ENCODE measurements at places on chromosomes 13 and 19.

GRCh38 chr19:38742906-38743305 lies 1.4 kb downstream of the CAPN12 start:
- DNase-seq = no peak

- DNase-seq = peak; percentile 23
These were observed 3.7 kb downstream of the HRC start for GRCh38 chr19:49151267-49152118.

DNA sequence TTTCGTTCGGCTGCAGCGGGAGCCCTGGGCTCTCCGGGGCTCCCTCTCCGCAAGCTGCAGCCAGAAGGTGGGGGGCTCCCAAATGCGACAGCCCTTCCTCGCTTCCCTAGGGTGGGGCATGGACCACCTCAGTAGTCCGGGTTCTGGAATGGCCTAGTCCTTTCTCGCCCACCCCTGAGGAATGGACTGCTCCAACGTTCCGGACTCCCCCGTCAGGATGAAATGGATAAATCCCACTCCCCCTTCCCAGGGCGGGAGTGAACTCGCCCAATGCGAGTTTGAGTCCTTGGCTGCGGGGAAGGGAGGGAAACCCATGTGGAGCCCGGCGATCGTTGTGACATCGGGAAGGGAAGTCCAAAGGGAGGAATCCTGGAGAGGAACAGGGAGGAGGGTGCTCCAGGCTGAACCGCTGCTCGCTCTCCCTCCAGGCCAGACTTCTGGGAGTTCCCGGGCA lies 5.5 kb downstream of the HRC start:
- peak; percentile 84 for DNase-seq

DNA sequence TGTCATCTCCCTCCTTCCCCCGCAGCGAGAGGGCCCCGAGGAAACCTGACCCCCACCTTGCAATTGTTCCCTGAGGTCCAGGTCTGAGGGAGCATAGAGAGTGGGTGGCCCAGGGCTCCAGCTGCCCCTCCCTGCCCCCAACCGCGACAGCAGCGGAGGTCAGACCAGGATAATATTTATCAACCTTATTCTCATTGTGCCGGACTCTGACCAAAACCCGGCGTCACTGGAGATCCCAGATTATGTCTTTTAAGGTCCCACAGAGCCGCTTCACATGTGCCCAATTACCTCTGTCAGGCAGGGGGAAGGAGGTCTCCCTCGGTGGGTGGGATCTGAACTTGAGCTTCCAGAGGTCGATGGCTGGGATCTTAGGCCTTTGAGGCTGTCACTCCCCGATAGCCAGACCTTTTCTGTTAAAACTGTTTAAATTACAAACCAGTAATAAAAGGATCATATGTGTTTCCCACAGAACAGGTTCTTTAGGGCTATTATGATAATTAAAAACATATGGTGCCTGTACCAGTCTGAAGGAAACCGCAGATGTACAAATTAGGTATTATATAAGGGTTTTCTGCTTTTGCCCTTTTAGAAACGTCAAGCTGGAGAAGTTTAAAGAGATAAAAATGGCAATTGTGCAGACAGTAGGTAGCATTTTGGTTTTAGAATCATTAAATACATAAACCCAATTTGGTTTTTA lies 195.5 kb downstream of the ZNF536 start:
- peak; percentile 1 for DNase-seq

DNA sequence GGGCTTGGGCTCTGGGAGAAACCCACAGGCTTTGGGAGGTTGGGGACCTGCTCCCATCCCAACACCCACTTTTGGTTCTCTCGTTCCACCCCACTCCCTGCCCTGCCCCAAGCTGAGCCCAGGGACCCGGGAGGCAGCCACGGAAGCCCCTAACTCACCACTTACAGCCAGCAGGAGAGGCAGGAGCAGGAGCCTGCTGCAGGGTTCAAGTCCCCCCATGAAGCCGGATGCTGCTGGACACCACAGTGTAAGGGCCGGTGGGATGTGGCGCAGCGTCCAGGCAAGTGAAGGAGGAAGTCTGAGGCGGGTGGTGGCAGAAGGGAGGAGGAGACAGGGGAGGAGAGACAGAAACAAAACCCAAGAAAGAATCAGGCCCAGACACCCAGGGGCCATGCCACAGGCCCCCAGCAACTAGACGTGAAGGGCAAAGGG lies at the start of gene TYROBP:
Gene TYROBP, minus strand, starts transcription at position 286 of the 432 bp plus-strand sequence. Its CDS starts 67 bp downstream, at position 219.
- no peak for DNase-seq

- DNase-seq = peak; percentile 22
These were observed 644 bp upstream of the RAVER1 start for GRCh38 chr19:10333758-10334587.

DNA sequence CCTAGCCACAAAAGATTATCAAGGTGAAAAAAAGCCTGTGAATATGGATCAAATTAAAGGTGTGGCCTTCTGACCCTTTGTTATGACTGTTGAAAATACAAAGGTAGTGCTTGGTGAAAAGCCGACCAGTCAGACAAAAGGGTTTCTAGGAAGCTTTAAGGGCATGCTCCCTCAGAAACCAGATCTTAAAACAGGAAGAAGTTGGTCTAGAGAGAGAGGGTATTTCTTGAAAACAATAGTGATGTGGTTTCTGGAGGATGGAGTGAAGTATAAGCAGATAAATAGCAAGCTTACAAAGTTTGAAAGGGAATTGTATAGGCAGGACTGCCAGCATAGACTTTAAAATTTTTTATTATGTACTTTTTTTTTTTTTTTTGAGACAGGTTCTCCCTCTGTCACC lies 5.0 kb upstream of the EID2 start:
- no peak for DNase-seq

DNA sequence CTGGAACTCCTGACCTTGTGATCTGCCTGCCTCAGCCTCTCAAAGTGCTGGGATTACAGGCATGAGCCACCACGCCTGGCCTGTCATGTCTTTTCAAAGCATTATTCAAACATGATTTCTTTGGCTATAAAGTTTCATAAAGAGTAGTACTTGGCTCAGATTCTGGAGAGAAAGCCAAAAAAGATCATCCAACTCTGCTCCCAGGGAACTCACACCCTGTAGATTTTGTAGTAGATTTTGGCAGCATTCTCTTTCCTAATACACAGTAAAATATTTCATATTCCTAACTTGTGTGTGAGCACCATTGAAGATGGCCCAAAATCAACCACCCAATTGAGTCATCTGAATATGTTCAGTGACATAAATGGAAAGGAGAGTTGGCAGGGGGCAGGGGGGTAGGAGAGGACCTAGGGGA lies 48.4 kb downstream of the CAB39L start:
- peak; percentile 42 for DNase-seq

DNA sequence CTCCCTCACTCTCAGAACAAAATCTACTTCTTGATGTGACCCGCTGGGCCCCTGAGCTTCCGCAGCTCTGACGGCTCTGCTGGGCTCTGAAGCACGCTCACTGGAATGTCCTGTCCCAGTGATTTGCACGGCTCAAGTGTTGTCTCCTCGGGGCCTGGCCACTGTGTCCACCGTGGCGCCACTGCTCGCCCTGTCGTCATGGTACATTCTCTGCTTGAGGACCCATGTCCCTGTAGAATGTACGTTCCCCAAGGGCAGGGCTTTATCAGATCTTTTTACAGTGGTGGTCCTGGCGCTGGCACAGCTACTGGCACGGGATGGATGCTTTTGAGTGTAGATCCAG lies 12.1 kb downstream of the KLHL26 start:
- DNase-seq = no peak

GRCh38 chr19:32421589-32422361 lies 16.2 kb downstream of the DPY19L3 start:
- DNase-seq = no peak

GRCh38 chr13:87131611-87132010 lies 539.6 kb upstream of the SLITRK5 start:
- DNase-seq = no peak

GRCh38 chr13:32114284-32114950 lies 82.8 kb downstream of the FRY start:
- no peak for DNase-seq

GRCh38 chr13:113179374-113180230 lies 21.2 kb downstream of the PROZ start:
- DNase-seq = no peak

- no peak for DNase-seq
These were observed 18.4 kb downstream of the CABP5 start for GRCh38 chr19:48025480-48025879.

GRCh38 chr19:55285229-55285890 lies 1.6 kb downstream of the BRSK1 start:
- no peak for DNase-seq

- no peak for DNase-seq
These were observed 114.3 kb downstream of the ESD start for GRCh38 chr13:46682707-46683106.

- no peak for DNase-seq
These were observed 10.0 kb upstream of the CABP5 start for GRCh38 chr19:48053856-48054255.

DNA sequence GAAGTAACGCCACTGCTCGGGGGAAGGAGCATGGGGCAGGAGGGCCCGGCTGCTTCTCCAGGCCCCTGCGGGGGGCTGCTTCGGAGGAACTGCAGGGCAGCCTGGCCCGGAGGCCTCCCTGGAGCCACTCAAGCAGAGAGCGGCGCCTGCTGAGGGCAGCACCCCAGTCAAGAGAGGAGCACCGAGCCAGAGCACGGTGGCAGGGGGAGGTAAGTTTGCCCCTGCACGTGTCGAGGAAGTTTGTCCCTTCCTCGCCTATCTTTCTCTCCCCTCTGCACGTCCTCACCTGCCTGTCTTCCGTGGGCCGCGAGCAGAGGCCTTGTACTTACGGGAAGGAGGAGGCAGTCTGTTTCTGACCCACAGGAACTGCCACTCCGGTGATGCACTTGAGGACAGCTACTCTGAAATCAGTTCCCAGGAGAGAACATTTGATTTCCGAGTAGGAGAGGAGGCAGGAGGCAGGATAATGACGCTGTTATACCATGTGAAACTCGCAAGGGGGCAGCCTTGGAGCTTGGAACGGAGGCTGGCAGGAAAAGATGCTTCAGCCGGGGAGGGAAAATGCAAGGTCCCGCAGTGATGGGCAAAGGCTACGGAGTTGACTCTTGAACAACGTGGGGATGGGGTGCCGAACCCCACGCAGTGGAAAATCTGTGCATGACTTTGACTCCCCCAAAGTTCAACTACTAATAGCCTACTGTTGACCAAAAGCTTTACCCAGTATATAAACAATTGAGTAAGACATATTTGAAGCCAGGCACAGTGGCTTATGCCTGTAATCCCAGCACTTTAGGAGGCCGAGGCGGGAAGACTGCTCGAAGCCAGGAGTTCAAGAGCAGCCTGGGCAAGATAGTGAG lies 5.0 kb downstream of the FFAR1 start:
- DNase-seq = peak; percentile 70

DNA sequence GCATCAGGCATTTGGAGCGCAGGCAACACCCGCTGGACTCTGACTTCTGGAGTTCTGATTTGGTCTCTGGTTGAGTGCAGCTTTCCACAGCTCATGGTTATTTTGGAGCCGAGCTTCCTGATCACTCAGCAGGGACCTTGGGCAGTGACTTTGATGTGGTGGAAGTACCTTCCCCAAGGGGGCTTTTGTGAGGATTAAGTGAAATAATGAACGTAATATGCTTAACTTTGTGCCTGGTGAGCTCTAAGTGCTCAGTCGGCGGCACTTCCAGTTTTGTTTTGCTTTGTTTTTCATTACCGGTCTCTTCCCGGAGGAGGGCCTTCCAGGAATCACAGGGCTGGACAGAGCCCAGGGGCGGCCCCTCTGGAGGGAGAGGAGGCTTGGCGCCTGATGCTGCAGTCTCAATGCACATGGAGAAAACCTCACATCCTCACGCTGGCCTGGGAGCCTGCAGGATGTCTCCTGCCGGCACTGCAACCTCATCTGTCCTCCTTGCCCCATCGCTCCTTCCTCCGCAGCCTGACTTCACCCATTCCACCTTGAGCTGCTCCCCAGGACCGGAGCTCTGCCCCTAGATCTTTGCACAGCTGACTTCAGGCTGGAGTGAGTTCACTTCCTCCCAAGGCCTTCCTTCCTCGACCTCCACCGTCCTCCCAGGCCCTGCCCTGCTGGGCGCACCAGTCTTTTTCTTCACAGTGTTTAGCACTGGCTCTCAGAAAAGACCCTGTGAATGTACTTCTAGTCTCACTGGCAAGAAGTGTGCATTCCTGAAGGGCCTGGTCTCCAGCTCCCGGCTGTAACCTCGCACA lies 1.5 kb downstream of the PLEKHF1 start:
- DNase-seq = peak; percentile 76

- DNase-seq = no peak
These were observed 253.5 kb downstream of the LHFPL6 start for GRCh38 chr13:39349391-39349960.

DNA sequence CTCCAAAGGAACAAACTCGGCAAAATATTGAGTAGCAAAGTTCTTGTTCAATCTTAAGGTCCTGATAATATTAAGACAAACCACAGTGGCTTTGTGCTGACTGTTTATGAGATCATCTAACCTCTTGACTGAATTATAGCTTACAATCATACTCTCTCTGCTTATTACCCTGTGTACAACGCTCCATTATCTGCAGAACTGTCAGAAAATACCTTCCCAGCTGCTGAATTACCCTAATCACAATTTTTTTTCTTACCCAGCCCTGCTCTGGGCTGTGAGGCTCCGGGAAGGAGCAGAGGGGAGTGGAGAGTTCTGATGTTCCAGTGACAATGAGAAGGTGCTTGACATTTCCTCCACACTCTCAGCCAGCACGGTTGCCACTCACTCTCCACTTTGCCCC lies 64.8 kb downstream of the DCT start:
- DNase-seq = peak; percentile 36

DNA sequence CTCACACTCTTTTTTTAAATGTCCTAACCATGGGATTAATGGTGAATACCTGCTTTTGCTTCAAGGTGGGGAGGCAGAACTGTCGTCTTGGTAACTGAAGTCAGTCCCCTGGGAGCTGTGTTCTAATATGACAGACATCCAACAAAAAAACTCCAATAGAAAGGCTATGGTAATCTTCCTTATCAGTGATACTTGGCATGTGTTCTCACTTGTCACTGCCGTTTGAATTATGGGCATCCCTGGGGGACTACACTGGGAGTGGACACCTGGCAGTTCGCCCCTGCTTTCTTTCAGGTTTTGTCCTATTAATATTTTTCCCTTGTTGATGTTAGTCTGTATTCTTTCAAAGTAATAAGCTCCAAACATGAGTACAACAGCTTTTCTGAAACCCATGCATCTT lies 252.6 kb downstream of the SLITRK5 start:
- no peak for DNase-seq

DNA sequence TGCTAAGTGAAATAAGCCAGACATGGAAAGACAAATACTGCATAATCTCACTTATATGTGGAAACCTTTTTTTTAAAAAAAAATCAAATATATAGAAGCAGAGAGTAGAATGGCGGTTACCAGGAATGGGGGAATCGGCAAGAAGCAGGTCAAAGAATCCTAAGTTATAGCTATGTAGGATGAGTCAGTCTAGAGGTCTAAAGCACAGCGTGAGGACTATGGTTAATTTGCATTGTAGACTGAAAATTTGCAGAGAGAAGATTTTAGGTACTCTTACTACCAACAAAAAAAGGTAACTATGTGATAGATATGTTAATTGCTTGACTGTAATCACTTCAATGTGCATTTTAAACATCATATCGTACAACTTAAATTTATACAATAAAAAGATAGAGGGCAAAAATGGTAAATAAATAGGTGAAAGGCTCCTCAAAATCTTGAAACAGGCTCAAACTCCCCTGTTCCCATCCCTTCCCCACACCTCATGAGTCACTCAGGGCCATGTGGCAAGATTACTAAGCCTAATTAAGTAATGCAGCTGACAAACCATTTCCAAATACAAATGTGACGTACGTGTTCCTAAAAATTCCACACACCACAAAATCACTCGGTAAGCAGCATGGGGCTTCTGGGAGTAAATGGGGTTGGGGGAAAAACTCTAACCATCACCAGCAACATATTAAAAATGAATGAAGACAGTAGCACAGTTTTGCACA lies 159.0 kb downstream of the USP12 start:
- peak; percentile 95 for DNase-seq
